ENCODE measurements at places on chromosomes 4 and X.
A peak's percentile ranks its signal among the peaks of the same experiment; 100 is the strongest.

DNA sequence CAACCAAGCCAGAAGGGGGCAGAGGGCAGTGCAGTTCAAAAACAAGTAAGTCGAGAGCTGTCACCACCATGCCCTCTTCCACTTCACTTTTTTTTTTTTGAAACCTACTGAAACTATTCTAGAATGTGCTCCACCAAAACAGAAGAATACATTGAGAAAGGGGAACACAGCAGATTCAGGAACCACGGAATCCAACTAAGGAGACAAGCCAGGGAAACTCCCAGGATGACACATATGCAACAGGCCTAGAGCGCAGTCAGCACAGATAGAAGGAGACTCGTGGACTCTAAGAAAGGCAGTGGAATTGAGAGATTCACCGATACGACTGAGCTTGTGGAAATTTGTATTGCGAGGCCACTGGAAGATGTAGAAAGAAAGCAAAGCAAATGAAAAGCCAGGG, 66.1 kb downstream of the PHKA2 start:
- no peak for DNase-seq

GRCh38 chrX:136386826-136387225, 86.1 kb downstream of the ADGRG4 start:
- peak; percentile 84 for DNase-seq

DNA sequence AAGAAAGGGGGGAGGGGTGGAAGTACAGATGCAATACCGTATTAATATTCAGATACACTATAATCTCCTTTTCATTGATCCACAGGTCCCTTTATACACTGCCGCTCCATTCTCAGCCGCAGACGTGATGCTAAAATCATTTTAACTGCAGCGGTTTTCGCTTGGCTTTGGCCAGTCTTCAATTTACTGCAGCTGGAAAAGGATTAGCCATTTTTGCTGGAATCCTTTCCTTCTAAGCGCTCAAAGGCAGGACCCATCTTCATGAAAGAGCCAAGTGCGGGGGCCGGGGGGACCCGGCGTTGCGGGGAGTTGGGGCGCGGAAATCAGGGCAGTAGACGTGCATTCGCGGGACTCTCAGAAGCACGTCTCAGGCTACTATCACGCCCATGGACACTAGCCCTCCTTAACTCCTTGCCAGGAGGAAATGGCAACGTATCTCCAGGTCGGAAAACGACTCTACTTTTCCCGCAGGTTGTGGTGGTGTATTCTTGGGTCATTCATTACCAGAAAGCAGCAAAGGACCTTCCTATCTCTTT, 1.7 kb upstream of the PCDH10 start:
- no peak for DNase-seq

- DNase-seq, result no peak
Measured at GRCh38 chr4:126038502-126039144, 723.9 kb downstream of the FAT4 start.

DNA sequence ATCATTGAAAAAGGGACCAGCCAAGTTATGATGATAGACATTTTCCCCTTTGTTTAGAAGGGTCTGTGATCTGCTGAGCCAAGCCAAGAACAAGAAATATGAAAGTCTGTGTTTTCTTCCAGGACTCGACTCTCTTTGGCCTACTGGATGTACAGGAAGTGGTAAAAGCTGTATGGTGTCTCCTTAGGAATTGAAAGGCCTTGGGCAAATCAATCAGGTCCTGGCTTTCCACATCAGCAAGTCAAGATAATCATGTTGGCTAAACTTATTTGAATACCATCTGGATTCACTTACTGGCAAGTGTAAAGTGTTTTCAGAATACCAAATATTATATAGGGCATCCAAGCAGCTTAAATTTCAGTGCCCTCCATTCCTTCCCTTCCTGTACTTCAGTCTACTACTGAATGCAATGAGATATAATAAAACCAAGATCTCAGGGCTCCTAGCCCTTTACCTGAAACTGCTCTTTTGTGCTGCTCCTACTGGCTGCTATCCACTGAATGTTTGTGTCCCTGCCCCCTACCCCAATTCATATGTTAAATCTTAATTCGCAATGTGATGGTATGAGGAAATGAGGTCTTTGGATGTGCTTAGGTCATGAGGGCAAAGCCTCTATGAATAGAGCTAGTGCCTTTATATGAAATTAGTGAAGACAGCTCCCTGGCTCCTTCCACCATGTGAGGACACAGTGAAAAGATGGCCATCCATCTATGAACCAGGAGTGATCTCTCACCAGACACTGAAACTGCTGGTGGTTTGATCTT, 578.0 kb downstream of the SPRY1 start:
- DNase-seq, result no peak

Measured in NCI-H1930 (cell line).